ENCODE measurements at places on chromosomes 4 and X.

DNA sequence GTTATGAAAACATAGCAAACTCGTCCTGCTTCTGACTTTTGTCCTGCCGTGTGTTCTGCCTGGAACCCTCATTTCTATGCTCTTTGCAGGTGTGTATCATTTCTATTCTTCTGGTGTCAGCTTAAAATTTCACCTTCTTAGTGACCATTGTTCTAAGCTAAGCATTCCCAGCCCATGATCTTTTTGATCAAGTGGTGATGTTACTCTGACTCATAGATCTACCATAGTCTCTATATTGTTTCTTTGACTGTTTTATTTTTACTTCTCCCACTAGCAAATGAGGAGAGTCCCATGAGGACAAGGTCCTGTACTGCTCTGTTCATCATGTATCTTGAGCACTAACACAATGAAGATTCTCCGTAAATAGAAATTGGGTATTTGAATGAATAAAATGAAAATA is 14.1 kb upstream of the CXCL6 start:
- no peak for DNase-seq

DNA sequence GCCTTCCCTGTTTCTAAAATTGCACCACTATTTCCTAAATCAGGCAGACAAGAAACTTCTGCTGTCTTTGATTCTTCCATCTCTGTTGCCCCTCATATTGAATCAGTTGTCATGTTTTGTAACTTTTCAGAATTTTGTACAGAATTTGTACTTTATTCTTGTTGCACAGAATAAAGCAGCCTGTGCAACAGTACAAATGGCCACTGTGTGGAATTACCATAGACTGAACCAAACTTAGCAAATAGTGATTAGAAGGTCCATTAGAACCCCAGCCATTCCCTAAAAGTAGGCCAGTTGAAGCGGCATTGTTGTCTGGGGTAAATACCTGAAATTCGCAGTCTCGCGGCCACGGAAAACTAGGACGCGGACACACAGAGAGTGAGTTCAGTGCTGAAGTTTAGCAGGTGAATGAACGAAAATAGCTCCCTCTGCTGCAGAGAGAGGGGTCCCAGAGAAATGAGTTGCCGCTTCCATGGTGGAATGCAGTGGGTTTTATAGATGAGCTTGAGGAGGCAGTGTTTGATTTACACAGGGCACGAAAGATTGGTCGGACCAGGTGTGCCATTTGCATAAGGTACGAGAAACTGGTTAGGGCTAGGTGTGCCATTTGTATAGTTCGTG is 71.8 kb downstream of the C4orf33 start:
- DNase-seq, result no peak

DNA sequence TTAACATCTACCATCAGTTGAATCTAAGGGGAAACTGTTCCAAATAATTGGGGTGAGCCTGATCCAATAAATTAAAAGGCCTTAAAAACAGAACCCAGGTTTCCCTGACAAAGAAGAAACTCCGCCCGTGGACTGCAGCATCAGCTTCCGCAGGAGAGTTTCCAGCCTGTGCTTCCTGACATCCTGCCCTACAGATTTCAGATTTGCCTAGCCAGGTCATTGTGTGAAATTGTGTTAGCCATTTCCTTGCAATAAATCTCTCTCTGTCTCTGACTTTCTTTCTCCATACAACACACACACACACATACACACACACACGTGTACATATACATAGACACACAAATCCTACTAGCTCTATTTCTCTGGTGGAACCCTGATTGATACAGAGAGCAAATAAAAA is 48.3 kb upstream of the LCORL start:
- no peak for DNase-seq

DNA sequence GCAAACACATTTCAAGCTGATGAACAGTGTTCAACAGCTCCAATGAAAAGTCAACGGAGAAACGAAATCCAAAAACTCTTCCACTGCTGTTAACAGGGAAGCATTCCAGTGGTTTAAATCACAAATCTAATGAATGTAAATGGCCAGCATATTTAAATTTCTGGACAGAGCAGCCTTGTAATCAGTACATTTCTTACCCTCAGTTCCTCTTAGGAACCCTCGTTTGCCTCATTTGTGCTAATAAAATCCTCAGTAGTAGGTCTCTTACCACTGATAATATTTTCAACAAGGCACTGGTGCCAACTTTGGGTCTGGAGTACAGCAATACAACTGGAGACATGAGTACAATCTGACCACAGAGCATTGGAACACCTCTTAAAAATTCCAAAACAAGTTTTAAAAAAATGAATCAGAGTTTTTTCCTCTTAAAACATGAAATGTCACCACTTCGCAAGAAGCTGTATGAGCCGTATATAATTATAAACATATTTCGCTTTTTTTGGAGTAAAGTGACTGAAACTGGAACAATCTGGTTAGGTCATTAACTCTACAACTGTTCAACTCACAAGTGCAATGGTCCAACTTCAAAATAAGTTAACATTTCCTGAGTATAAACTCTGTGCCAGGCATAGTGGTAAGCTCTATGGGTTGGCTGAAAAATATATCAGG is 211.2 kb downstream of the CPEB2 start:
- DNase-seq, result no peak

- DNase-seq, result no peak
These were observed 313.9 kb downstream of the FBXW7 start for GRCh38 chr4:152221816-152222516.

- no peak for DNase-seq
These were observed 12.1 kb upstream of the PRKG2 start for GRCh38 chr4:81227138-81227537.

DNA sequence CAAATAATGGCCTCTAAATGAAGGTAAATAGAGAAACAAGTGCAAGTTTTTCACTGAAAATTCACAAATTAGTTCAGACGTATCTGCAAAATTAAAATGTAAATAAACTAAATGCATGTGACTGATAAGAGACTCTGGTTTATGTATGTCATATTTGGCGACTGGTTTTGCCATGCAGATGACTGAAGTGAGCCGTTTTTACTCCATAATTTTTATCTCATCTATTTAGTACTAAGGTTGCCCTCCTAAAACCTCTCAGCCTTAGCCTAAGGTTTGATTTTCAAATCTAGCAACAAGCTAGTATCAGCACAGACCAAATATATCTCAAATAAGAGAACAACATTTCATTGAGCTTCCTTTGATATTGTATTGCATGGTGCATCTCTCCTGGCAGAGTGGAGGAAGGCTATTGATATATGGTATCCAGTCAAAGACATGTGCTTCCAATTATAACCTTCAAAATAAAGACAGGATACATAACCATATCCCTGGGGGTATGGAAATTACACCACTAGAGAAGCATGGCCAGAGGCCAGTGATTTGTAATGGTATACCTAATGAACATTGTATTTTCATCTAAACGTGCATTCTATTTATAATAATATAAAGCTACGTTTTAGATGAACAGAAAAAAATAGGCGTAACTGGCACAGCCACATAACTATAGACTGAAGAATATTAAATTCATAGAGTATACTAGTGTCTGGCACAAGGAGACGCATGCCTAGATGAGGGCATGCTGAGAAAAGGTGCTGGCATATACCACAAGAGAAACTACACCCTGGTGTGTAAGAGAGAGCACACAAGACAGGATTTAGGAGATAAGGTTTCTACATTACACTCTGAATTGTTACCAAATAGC is 392.6 kb upstream of the INTU start:
- DNase-seq, result no peak

DNA sequence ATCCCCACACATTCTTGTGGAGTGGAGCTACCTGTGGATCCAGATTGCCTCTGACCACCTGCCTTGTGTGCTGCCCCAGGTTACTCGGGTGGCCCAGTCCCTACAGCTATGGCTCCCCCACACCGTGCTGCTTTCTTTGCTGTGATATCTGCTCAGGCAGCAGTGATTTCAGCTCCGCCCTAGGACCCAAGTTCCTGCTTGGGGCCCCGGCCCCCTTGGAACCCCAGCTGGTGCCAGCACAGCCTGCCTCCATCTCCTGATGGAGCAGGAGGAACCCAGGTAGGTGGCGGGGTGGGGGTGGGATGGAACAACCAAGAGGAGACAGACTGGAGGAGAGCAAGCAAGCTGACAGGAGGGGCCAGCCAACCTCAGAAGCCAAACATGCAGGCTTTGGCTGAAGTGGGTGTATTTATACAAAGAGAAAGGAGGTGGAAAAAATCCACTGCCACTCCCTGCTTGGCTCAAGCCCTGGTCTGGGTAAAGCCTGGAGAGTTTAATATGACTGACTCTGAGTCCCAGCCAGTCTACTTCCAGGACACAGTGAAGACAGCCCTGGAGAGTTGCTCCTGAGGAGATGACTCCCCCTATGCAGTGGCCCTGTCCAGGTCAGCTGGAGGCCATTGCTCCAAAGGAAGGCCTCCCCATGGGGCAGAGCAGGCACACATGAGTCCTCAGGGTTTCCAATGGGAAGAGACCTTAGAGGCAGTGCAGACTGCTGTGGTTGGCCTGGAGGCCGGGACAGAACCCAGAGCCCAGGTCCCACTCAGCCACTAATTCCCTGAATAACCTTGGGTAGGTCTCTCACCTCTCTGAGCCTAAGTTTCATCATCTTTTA is 197.1 kb upstream of the MAMLD1 start:
- no peak for DNase-seq

GRCh38 chrX:123818243-123818642 is 41.6 kb upstream of the XIAP start:
- DNase-seq, result no peak

DNA sequence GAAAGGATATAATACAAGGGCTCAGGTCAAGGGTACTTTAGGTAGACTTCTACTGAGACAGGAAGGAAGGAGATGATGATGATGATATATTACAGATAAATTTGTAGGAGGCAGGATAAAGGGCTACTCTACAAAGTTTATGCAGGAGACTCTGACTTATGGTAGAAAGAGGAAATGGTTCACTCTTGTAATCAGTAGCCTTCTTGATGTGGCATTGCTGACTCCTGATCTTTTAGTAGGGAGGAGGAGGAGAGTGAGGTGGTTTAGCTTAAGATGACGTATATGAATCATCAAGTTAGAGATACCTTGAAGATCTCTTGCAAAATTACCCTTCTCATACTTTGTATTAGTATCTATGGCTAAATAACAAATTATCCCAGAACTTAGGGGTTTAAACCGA is 4.7 kb downstream of the BLTP1 start:
- no peak for DNase-seq

DNA sequence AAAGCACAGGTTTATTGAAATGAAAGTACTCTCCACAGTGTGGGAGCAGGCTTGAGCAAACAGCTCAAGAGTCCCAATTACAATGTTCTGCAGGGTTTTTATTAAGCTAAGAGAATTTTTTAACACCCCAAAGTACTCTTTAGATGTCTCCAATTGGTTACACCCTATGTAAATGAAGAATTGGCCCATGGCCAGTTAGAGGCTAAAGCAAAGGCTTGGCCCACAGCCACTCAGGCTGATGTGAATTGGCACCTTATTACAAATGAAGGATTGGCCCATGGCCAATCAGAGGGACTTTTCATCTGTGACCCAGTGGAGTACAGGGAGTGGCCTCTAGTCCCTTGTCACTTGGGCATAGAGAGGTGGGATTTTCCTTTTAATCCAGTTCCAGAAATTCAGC is 30.1 kb upstream of the IQCM start:
- DNase-seq, result no peak

GRCh38 chr4:29043411-29043810 is 1676.8 kb upstream of the PCDH7 start:
- DNase-seq, result no peak

- DNase-seq, result no peak
These were observed 108.4 kb upstream of the NKX1-1 start for GRCh38 chr4:1514612-1515011.

DNA sequence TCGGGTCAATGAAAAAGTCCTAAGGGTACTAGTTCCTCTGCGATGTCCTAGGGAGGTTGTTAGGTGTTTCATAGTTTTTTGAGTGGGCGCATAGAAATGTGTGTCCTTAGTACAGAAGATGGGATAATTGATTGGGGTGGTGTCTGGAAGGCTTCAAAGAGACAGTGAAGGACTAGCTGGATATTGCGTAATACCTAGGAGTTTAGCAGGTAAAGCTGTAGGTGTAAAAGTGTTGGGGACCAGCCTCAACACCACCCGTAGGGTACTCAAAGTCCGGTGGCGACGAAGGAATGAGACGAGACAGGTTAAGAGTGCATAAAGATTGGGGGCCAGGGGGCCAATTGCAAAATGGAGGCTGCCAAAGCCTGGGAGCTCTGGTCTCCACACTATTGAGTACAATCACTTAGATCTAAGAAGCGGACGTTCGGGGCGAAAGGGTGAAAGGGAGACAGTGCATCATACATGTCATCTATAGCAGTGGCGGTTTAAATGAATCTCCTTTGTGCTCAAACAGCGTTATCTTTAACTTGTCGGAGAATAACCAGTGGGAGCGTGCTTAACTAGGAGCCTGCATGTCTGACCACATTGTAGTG is 1.0 kb downstream of the TRMT44 start:
- no peak for DNase-seq

DNA sequence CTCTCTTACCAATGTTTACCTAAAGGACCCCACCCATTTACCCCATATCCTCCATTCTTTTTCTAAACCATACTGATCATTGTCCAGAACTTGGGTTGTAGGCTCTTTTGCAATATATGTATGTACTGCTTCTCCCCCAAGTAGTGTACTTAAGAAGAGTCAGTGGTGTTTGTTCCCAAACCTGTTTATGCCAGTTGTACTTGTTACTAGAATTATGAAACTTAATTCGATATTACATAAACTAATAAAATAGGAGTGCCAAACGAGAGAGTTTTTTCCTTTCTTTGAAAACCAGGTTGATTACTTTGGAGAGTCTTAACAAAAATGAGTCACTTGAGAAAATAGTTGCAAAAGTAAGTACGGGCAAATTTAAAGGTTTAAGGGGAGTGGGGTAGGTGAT is 96.3 kb downstream of the GEMIN8 start:
- no peak for DNase-seq

GRCh38 chrX:21778236-21778635 is 20.3 kb upstream of the SMPX start:
- DNase-seq, result no peak
